ENCODE measurements at places on chromosomes 11 and 22.

- no peak for DNase-seq
These were observed 1188.1 kb downstream of the LRRC4C start for GRCh38 chr11:40271361-40271760.

DNA sequence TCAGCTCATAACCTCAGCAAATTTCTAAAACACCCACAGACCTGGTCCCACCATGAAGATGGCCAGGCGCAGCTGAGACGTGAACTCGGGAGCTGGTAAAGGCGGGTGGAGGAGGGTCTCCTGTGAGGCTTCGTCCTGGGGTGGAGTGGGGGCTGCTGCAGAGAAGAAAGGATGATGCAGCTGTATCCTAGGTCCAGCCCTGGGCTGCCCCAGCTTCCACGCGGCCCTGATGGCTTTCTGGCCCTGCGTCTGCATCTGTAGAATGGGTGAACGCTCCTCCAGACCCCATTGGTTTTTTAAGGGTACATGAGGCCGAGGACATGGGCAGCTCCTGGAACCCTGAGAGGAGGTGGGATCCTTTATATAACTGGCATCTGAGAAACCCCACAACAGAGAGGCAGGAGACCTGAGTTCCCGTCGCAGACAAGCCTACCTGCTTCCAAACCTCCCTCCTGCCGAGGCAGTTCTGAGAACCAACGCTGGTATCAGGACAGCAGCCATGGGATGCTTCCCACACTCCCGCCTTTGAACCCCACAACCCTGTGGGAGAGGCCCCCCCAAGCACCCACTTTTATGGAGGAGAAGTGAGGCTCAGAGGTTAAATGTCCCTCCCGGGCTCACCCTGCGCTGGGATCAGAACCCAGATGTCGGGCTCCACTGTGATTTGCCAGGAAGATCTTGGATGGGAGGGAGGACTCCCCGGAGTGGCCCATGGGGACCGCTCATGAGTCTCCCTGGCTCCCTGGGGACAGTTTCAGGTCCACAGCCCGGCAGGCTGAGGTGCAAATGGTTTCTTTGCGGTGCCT is 55.2 kb upstream of the FGF3 start:
- DNase-seq, result no peak

DNA sequence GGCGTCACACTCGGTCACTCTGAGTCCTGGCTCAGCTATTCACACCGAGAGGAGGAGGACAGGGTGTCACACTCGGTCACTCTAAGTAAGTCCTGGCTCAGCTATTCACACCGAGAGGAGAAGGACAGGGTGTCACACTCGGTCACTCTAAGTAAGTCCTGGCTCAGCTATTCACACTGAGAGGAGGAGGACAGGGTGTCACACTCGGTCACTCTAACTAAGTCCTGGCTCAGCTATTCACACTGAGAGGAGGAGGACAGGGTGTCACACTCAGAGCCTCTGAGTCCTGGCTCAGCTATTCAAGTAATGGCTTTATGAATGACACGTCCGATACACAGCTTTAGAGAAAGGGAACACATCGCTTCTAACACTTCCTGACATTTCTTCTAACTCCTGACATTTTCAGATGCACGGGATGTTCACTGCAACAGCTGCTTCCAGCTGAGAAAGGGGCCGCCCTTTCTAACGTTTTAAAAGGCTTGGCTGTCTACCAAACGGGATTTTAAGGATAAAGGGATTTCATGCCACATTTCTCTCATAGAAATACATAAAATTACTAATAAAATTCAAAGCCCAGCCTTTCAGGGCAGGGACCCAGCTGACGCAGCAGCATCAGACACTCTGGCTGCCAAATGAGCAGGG is 28.1 kb downstream of the DRD4 start:
- DNase-seq, result no peak

DNA sequence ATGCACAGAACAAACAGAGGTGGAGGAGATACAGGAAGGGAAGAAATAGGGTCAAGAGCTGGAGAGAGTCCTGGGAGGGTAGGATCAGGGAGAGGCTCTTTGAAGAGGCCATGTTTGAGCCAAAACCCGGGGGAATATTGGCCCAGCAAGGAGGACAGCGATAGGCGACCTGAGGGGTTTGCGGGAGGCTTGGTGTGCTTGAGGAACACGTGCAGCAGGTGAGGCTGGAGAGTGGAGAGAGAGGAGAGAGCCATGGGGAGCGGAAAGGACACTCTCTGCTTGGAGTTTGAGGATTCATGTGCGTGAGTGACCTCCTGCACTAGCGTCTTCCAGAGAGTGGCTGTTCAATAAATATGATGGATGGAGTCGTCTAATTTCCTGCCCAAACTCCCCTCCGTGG is 4.7 kb upstream of the B3GAT1 start:
- peak; percentile 5 for DNase-seq

GRCh38 chr22:45358127-45358526 is 48.4 kb downstream of the FAM118A start:
- no peak for DNase-seq

- no peak for DNase-seq
These were observed 56.1 kb upstream of the B3GAT1 start for GRCh38 chr11:134468081-134468668.

- DNase-seq, result no peak
These were observed 349.2 kb downstream of the CASP12 start for GRCh38 chr11:104549019-104549418.

GRCh38 chr11:68051191-68052136 is 12.6 kb downstream of the TCIRG1 start:
- no peak for DNase-seq

GRCh38 chr22:43479301-43479950 is 67.6 kb downstream of the MPPED1 start:
- DNase-seq, result no peak

DNA sequence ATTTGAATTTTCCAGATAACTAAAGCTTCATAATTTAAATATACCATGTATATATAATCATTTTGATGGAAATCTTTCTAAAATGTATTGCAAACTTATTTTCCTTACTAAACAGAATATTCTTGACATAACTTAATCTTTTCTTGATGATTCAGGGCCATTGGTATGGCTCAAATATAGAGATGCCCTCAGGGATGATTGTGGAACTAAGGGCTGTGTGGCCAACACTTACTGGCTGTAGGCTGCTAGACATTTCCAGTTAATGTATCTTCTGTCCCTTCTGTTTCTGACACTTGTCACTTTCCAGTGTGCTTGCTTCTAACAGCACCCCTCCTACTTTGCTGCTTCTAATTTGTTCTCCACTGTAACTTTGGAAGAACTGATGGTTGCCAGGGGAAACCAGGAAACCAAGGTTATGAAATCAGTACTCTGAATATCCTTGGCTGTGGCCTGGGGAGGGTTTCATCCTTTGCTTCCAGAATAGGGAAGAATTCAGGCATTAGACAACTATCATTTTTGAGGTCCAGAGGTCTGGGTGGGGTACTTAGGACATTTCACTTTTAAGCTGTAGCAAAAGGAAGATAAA is 697.2 kb downstream of the ETS1 start:
- no peak for DNase-seq

GRCh38 chr22:33288078-33288477 is 229.9 kb upstream of the SYN3 start:
- no peak for DNase-seq

DNA sequence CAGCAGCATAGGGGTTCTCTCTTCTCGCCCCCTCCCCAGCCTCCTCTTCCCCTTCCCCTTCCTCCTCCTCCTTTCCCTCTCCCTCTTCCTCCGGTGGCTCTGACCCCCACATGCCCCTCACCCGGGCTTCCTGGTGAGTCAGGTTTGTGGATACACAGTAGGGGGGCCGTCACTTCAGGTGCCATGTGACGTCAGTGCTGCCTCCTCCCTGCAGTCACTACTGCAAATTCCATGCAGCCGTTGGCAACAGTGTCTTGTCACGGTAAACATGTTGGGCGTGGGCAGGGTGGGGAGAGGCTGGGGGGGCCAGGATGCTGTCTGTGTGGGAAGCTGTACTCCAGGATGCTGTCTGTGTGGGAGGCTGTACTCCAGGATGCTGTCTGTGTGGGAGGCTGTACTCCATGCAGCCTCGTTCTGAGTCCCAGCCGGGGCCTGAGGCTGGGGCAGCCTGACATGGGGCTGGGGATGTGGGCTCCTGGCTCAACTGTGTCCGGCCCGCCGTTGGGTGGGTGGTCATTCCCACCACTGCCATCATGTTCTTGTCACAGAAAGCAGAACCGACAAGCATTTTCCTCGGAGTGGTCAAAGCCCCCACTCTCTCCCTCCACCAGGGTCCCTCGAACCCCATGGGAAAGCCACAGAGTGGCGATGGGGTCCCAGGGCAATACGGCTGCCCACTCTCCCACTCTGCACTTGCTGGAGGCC is 2.4 kb upstream of the MUC2 start:
- DNase-seq, result peak; percentile 8

GRCh38 chr11:94754819-94755218 is 13.3 kb upstream of the AMOTL1 start:
- no peak for DNase-seq

GRCh38 chr11:21975242-21975641 is 217.6 kb upstream of the ANO5 start:
- no peak for DNase-seq

DNA sequence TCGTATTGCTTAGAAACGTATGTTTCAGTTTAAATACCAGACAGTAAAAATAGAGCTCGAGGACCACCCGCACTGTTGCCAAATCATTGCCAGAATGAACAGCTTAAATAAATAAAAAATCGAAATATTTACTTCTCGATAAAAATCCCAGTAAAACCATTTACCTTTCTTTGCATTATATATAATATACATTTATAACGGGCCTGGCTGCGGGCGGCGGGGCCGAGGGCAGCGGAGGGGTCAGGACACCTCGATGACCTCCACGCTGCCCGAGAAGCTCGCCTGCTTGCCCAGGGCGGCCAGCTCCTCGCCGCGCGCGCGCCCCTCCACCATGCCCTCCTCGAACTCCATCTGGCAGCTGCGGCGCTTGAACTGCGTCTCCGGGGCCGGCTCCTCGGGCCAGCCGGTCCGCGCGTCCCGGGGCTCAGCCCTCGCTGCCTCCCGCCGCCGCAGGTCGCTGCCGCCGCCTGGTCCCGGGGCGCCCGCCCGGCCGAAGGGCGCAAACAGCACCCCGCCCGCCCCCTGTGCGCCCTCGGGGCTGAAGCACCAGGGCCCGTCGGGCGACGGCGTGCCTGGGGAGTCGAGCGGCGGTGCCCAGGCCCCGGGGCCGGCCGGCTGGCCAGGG is 15.7 kb downstream of the DUSP8 start:
- no peak for DNase-seq

DNA sequence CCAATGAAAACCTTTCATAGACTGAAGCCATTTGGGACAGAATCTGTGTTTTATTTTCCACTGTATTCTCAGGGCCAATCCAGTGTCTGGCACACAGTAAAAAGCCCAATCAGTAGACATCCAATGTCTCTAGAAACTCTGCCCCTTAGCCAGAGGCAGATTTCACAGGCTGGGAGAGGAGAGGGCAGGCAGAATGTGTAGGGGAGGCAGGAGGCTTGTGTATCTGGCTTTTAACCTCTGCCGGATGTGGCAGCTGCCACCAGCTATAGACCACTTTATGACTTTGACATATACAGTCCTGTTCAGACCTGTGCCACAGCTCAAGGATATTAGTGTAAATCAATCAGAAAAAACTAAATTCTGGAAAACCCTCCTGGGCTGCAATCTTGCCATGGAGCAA is 4.4 kb downstream of the EXPH5 start:
- DNase-seq, result no peak

GRCh38 chr11:8090756-8091155 is 9.7 kb downstream of the TUB start:
- DNase-seq, result peak; percentile 85

DNA sequence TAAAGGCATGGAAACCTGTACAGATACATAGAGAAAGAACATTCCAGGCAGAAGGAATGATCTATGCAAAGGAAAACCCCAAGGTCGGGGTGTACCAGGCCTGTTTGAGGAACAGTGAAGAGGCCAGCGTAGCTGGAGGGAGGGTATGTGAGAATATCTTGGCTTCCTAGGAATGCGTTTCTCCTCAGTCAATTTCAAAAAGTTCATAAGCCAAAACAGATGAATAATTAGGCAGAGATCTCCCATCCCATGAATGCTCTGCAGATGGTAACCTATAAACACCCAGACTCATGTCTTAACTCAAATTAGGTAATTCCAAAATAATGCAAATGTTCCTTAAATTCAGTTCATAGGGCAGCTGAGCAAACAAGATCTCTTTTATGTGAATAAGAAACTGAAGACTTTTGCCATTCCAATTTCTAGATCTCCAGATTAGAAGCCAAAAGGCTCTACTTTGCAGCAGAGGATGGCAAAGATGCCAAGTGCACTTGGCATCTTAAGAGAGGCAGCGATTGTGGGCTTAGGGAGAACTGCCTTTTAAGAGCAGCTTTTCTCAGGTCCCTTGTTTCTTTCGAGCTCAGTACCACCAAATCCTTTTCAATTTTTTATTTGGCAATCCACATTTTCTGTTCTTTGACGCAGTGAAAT is 13.2 kb downstream of the FAM118B start:
- no peak for DNase-seq

- DNase-seq, result no peak
These were observed 681.3 kb downstream of the NTM start for GRCh38 chr11:132051704-132052103.

GRCh38 chr11:131253142-131253655 is 117.2 kb upstream of the NTM start:
- DNase-seq, result peak; percentile 50

GRCh38 chr11:1100417-1101245 is 26.0 kb downstream of the MUC2 start:
- DNase-seq, result no peak

GRCh38 chr22:49970528-49971231 is 10.1 kb downstream of the PIM3 start:
- peak; percentile 64 for DNase-seq

GRCh38 chr11:26676641-26677040 is 45.2 kb downstream of the SLC5A12 start:
- no peak for DNase-seq

DNA sequence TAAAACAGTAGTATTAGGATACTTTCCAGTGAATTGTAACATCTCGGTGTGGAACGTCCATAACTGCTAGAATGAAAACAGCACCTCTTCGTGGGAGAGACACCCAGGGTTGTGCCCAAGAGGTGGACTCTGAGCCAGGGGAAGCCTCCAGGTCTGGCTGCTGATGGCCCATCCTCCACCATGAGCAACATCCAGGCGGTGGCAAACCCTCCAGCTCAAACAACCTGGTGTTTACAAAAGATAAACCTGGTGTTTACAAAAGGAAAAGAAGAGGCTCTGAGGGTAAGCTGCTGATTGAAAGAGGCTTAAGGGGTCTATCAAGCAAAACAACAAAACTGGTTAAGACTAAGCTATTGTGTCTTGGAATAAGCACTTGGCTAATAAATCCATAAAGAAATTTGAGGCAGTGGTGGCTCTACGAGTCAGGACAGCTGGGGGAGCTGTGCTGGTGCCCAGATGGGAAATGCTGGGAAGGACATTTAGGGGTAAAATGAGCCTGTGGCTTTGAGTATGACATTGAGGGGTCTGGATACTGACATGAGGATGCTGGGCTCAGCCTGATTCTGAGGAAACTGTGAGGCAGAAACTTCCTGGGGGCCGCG is 909.0 kb downstream of the BRD1 start:
- DNase-seq, result no peak

- DNase-seq, result no peak
These were observed 21.2 kb downstream of the PDGFD start for GRCh38 chr11:104142698-104143097.

GRCh38 chr11:103013421-103013820 is 57.9 kb upstream of the MMP13 start:
- no peak for DNase-seq

GRCh38 chr11:86627776-86628455 is 44.5 kb downstream of the ME3 start:
- DNase-seq, result no peak

- DNase-seq, result no peak
These were observed 6.3 kb upstream of the NDUFC2 start for GRCh38 chr11:78085972-78086371.

- peak; percentile 54 for DNase-seq
These were observed 346 bp downstream of the FJX1 start for GRCh38 chr11:35618497-35619115.
